T-helper 2 cell treated with Interferon-gamma antibody and Interleukin-4, amounts not matched to agents 5 μg/mL and 100 μg/mL, for 36 hours (primary cell): ENCODE measurements at places on chromosomes 1 and 21.

DNA sequence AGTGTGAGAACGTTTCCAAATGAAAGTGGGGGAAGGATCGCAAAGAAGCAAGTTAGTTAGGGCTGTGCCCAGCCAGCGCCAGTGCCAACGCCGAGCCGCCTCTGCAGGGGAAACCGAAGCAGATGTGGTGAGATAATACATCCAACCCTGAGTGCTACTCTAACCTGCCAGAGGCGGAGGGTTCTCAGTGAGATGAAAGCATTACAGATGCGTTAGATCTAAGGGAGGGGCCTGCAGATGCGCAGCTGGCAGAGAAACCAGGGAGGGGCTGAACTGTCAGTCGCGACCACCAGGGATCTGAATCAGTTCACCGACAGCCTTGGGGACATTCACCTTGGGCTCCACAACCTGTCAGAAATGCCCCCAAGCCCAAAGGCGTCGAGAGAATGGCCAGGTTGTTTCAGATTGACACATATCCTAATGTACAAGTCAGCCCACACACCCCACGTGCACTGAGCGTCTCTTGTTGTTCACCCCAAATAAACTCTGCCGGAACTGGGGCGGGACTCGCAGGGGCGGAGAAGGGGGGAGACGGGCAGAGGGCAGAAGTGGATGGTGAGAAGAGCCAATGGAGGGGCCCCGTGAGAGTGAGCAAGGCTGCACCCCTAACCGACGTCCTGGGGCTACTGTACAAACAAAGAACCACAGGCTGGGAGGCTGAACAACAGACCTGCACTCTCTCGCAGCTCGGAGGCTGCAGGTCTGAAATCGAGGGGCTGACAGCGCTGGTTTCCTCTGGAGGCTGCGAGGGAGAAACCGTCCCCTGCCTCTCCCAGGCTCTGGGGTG is 8.7 kb upstream of the UMODL1 start:
- H3K36me3 ChIP-seq: peaks cover 3% of the 10 kb centered on the region
- peaks cover 52% of the 10 kb centered on the region for H3K4me1 ChIP-seq
- DNase-seq: peak; percentile 78
- H3K27ac ChIP-seq: peak overlapping the region; percentile 98

DNA sequence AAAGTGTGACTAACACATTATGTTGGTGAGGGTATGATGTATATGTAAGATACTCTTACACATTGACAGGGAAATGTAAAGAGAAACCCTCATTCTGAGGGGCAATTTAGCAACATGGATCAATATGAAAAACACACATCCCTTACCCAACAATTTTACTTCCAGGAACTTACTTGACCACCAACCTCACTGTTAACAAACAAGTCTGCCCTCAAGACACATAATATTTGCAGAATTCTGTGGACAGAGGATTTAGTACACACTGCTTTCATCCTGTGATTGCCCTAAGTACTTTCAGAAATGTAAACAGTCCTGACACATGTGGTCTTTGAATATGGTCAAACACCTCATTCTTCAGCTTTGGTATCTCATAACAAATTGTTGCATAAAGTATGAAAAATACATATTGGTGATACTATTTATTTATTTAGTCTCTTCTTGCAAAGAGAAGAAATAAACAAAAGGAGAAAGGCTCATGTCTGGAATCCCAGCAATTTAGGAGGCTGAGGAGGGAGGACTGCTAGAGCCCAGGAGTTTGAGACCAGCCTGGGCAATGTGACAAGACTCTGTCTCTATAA is 6.9 kb downstream of the USP48 start:
- peaks cover 39% of the 10 kb centered on the region for H3K4me1 ChIP-seq
- H3K36me3 ChIP-seq: peaks cover 33% of the 10 kb centered on the region
- H3K27ac ChIP-seq: peak overlapping the region; percentile 2
- H3K4me3 ChIP-seq: no peak overlapping the region

DNA sequence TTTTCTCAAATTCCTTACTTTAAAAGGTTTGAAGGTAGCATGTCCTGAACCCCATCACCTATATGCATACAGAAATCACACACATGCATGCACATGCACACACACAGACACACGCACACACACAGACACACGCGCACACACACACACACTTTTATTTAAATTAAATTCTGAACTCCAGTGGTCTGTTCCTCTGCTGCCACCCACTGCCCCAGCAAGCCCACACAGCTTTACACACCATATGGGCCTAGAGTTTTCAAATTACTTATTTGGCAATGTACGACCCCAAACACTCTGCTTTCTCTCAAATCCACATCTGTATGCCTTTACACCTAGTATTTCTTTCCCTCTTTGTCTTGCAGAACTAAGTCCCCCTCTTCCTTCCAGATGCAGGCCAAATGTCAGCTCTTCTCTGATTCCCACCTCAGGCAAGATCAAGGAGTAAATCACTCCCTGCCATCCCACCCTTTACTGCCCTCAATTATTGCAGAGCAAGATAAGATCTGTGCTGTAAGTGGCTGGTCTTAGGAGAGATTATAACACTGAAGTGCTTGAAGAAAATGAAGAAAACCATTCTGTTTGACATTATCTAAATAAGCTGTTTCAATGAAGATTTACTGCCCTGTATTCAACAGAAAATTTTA is 429.9 kb upstream of the CXADR start:
- H3K4me1 ChIP-seq: no peaks in the 10 kb centered on the region
- H3K4me3 ChIP-seq: no peak overlapping the region
- H3K27ac ChIP-seq: no peak overlapping the region
- DNase-seq: no peak
- no peaks in the 10 kb centered on the region for H3K36me3 ChIP-seq

DNA sequence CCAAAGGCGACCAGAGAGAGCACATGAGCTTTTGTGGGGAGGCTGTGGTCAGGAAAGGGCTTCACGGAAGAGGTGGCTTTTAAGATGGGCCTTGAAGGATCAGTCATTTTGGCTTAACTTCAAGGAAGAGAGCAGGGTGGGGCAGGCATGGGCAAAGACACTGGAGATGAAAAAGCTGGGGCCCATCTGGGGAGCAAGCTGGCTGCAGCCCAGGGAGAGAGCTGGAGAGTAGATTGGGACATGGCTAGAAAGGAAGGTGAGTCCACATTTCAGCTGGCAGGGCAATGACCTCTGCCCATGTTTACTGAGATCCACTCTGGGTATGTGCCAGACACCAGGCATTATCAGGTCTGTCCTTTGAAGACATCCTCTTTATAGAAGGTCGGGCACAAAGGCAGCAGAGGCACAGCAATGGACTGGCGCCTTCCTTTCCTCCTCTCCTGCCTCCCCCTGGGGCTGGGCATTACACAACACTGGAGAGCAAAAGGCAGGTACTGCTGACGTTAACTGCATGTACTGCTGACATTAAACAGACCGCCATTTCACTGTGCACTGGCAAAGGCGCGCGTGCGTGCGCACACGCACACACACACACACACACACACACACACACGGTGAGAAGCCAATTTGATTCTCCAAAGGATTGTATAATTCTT is 2.2 kb upstream of the UBXN10 start:
- H3K36me3 ChIP-seq: peaks cover 2% of the 10 kb centered on the region
- peaks cover 43% of the 10 kb centered on the region for H3K4me1 ChIP-seq
- H3K4me3 ChIP-seq: no peak overlapping the region
- H3K27me3 ChIP-seq: peaks cover 33% of the 10 kb centered on the region
- no peak overlapping the region for H3K27ac ChIP-seq
- DNase-seq: no peak

DNA sequence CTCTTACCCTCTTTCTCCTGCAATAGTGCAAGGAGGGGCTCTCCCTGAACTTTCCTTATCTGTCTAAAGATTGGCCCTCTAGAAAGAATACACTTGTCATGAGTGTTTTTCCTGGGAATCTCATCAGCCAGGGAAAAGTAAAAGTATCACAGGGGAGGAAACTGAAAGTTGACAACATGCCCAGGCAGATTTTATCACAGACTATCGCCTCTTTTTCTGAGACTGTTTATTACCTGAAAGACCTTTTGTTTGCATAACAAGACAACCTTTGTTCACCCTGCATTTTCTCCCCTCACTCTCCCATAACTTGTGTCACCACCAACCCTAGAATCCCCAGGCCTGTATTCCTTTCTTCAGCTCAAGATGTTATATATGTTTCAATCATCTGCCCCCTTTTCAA is 794.7 kb upstream of the ADAMTS5 start:
- H3K27me3 ChIP-seq: no peaks in the 10 kb centered on the region
- H3K4me3 ChIP-seq: no peak overlapping the region
- no peaks in the 10 kb centered on the region for H3K36me3 ChIP-seq
- DNase-seq: no peak

DNA sequence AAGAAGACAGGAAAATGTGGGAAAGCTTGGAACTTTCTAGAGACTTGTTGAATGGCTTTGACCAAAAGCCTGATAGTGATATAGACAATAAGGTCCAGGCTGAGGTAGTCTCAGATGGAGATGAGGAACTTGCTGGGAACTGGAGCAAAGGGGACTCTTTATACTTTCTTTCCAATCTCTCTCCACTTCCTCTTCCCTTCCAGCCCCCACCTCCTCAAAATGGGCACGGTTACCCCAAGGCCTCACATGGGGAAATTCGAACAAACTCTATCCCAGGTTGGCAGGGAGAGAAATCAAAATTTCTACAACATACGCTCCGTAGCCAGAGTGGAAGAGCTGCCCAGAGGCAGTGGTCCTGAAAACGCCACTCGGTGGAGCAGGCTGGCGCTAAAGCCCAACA is 15.2 kb downstream of the PPT1 start:
- DNase-seq: no peak
- H3K4me1 ChIP-seq: peaks cover 5% of the 10 kb centered on the region

DNA sequence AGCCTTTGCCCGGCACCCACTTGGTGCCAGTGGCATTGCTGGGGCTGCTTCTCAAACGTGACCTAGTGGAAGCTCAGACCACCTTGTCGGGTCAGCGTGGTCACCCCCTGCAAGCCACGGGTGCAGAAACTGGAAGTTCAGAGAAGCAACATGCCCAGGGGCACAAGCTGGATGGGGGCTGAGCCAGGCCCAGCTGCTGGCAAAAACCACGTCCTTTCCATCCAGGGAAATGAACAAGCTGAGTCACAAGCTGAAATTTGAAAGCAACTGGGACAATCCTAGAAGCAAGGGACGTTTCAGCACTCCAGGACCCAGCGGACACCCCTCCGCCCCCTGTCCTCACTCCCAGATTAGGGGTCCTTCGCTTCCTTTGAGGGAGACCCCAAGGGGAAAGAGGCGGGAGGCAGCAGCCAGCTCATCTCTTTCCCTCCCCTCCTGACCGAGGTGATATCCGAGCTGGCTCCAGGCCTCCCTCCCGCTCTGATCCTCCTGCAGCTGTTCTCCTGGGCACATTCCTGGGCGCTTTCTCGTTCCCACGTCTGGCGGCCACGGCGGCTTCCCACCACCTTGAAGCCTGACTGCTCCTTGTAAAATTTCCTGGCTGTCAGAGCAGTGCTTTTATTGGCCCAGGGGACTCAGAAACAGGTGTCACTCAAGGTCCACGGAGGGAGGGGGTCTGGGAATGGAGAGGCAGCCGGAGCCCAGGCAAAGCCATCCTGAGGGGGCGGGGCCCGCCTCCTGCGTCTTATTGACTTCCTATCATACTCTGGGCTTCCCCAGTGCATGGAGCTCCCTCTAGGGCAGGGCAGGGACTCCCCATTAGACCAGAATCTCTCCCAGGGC is 62.8 kb downstream of the PAX7 start:
- H3K27me3 ChIP-seq: peaks cover 8% of the 10 kb centered on the region
- DNase-seq: no peak
- no peaks in the 10 kb centered on the region for H3K4me1 ChIP-seq
- H3K36me3 ChIP-seq: no peaks in the 10 kb centered on the region
- no peak overlapping the region for H3K4me3 ChIP-seq
- no peak overlapping the region for H3K27ac ChIP-seq

DNA sequence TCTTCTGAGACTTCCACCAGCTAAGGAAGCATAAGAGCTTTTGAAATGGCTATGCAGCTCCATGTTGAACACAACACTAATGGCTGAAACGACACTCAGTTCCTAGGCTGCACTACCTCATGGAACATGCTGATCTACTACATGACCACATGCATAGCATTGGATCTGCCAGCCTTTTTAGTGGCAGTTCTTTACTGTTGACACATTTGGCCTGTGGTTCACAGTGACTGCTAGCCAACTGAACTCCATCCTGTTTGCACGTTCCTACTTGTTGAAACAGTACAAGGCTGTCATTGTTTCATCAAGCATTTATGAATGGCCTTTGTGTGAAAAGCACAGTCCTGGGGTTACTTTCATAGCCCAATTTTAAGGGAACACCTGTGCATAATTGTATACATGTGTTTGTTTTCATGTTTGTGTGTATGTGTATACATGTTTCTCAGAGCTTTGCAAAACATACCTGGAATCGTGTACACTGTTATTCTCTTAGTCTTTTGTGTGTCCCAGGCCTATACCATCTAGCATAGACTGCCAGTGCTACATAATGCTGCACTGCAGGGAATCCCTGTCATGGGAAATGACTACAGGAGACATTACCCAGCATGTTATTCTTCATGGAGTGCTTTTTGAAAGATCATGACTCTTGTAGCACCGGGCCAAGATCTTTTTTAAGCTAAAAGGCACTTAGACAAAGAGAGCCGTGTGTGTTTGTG is 179.6 kb upstream of the ESRRG start:
- H3K4me1 ChIP-seq: no peaks in the 10 kb centered on the region
- H3K27ac ChIP-seq: no peak overlapping the region
- no peaks in the 10 kb centered on the region for H3K27me3 ChIP-seq
- no peaks in the 10 kb centered on the region for H3K36me3 ChIP-seq
- no peak for DNase-seq
- H3K4me3 ChIP-seq: no peak overlapping the region

GRCh38 chr1:247119600-247120407 is 15.6 kb upstream of the ZNF669 start:
- no peak overlapping the region for H3K27ac ChIP-seq
- DNase-seq: no peak
- H3K36me3 ChIP-seq: no peaks in the 10 kb centered on the region

DNA sequence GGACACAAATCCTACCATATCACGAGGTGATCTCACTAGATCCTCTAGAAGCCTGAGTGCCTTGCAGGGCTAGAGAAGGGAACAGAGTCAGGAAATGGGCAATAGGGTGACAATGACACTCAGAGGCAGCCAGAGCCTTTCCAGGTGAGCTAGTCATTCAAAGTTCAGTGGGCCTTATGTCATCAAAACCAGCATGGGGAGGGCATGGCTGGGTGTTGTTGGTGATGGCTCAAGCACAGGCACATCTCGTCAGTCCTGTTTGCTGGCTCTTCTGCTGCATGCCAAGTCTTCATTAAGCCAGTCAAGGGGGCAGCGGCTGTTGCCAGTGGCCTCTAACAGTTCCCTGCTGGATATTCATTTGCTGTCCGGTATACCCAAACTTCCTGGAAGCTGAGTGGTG is 99.6 kb upstream of the USP24 start:
- no peaks in the 10 kb centered on the region for H3K27me3 ChIP-seq
- H3K4me1 ChIP-seq: peaks cover 1% of the 10 kb centered on the region
- H3K36me3 ChIP-seq: no peaks in the 10 kb centered on the region
- no peak overlapping the region for H3K27ac ChIP-seq
- no peak overlapping the region for H3K4me3 ChIP-seq

DNA sequence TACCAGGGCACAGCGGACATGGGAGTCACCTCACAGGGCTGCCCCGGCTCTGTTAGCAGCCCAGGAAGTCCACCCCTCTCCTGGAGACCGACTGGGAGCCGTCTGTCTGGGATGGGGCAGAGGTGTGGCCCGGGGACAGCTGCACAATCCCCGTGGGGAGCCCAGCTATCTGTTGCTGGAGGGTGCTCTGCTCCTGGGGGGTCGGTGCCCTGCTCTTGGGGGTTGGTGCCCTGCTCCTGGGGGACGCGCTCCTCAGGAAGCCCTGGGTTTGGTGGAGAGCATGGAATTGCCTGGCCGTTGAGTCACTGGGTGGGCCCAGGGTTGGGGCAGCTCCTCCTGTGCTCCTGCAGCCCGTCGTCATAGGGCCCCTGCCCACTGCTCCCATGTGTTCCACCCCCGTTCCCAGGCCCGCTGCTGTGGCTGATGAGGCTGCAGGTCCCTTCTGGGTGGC is 39.3 kb downstream of the AGPAT3 start:
- H3K27me3 ChIP-seq: no peaks in the 10 kb centered on the region
- H3K4me3 ChIP-seq: no peak overlapping the region
- peaks cover 45% of the 10 kb centered on the region for H3K36me3 ChIP-seq
- no peak for DNase-seq
- H3K4me1 ChIP-seq: peaks cover 2% of the 10 kb centered on the region
